ENCODE measurements at places on chromosomes 12 and 14. TPM values are rescaled to one million over a fixed set of nuclear protein-coding genes. Genes with fewer than 3 reads are reported as not detected.

DNA sequence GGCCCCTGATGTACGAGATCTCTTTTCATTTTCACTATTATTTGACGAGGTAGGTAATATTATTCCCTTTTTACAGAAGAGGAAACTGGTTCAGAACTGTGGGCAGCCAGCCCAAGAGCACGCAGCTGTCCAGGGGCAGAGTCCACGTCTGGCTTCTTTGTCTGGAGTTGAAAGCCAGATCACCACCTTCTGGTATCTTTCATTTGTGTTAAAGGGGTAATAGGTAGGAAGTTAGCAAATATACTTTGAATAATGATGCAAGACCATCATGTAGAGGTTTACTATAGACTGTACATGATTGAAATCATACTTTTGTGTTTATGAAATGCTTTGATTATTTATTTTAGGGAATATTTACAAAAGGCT, 144.1 kb upstream of the AMIGO2 start:
- DNase-seq = no peak

GRCh38 chr14:66403183-66403582, 83.0 kb upstream of the CCDC196 start:
- no peak for DNase-seq

GRCh38 chr14:104115691-104116287, 22.6 kb upstream of the KIF26A start:
- no peak for DNase-seq

- DNase-seq = no peak
These were observed 57.0 kb downstream of the TECPR2 start for GRCh38 chr14:102419716-102420115.

PLEK2 gene
- total RNA-seq = 13.8 TPM

All from glomerular endothelial cell (primary cell).